Cardiac muscle cell (in vitro differentiated cells and primary cell): ENCODE measurements at places on chromosomes 6 and 20. TPM values are rescaled to one million over a fixed set of nuclear protein-coding genes. Genes with fewer than 3 reads are reported as not detected.

- no peaks in the 10 kb centered on the region for H3K27me3 ChIP-seq
- DNase-seq, result no peak
- H3K4me1 ChIP-seq, result peaks cover 10% of the 10 kb centered on the region
- no peak overlapping the region for H3K4me3 ChIP-seq
- H3K27ac ChIP-seq, result no peak overlapping the region
Observed at GRCh38 chr6:63263444-63263843, 52.2 kb downstream of the FKBP1C start.

The SLC23A2 gene
- total RNA-seq, result 9.5 and 10.6 TPM in 2 replicates

- no peak overlapping the region for H3K27ac ChIP-seq
- H3K36me3 ChIP-seq, result no peaks in the 10 kb centered on the region
- no peaks in the 10 kb centered on the region for H3K4me1 ChIP-seq
- H3K4me3 ChIP-seq, result no peak overlapping the region
Observed at GRCh38 chr20:1840817-1841553, 54.2 kb upstream of the SIRPA start.

DNA sequence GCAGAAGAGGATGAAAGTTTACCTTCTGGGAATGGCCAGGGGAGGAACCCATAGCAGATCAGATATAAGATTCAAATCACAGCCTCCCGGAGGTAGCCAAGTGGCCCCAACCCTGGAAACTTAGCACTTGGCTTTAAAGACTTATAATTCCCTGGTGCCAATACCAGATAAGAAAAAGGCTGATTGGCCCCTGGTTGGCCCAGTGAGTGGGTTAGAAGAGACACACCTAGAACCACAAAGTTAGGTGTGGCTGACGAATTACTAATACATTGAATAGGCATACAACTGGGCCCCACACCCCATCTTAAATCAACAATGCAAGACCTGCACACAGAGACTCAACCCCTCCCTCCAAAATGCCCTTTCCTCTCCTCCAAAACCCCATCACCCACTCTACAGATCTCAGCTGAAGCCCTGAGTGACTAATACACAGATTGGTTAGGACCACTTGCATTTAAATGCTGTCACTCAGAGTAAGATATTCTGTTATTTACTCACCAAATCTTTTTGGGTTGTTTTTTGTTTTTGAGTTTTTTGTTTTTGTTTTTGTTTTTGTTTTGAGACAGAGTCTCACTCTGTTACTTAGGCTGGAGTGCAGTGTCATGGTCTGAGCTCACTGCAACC lies 315.4 kb upstream of the JARID2 start:
- H3K27me3 ChIP-seq, result no peaks in the 10 kb centered on the region
- H3K4me3 ChIP-seq, result no peak overlapping the region
- no peaks in the 10 kb centered on the region for H3K36me3 ChIP-seq

DNA sequence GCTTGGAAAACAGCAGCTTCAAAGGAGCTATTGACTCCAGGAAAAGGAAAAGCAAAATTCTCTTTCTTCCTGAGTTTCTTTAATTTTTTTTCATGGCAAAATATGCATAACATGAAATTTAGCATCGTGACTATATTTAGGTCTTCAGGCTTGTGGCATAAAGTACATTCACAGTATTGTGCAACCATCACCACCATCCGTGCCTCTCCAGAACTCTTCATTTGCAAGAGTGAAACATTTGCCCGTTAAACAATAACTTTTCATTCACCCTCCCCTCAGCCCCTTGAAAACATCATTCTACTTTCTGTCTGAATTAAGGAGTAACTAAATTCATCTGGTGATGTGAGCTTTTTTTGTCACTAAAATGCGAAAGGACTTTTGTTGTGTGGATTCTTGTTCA lies 251.7 kb downstream of the PHACTR1 start:
- no peak for DNase-seq
- no peaks in the 10 kb centered on the region for H3K36me3 ChIP-seq
- no peak overlapping the region for H3K4me3 ChIP-seq
- H3K4me1 ChIP-seq, result peaks cover 29% of the 10 kb centered on the region
- H3K27me3 ChIP-seq, result no peaks in the 10 kb centered on the region

- H3K4me3 ChIP-seq, result no peak overlapping the region
- H3K36me3 ChIP-seq, result peaks cover 37% of the 10 kb centered on the region
- no peaks in the 10 kb centered on the region for H3K4me1 ChIP-seq
- DNase-seq, result no peak
Observed at GRCh38 chr20:61993058-61993457, 72.6 kb downstream of the TAF4 start.

GRCh38 chr6:11584244-11584643 lies 46.7 kb downstream of the TMEM170B start:
- no peak overlapping the region for H3K27ac ChIP-seq
- H3K4me1 ChIP-seq, result no peaks in the 10 kb centered on the region
- H3K4me3 ChIP-seq, result no peak overlapping the region
- H3K27me3 ChIP-seq, result no peaks in the 10 kb centered on the region
- H3K36me3 ChIP-seq, result no peaks in the 10 kb centered on the region

GRCh38 chr6:18795726-18796125 lies 408.6 kb downstream of the RNF144B start:
- no peaks in the 10 kb centered on the region for H3K36me3 ChIP-seq
- H3K27ac ChIP-seq, result no peak overlapping the region
- no peak overlapping the region for H3K4me3 ChIP-seq
- no peak for DNase-seq
- no peaks in the 10 kb centered on the region for H3K4me1 ChIP-seq
- no peaks in the 10 kb centered on the region for H3K27me3 ChIP-seq

- H3K27ac ChIP-seq, result no peak overlapping the region
- H3K4me3 ChIP-seq, result no peak overlapping the region
Observed at GRCh38 chr6:106530502-106530901, 98.8 kb downstream of the RTN4IP1 start.

The DEFB124 gene
- not detected in 2 replicates for total RNA-seq

The PDE10A gene
- total RNA-seq, result 3.0 and 5.4 TPM in 2 replicates

DNA sequence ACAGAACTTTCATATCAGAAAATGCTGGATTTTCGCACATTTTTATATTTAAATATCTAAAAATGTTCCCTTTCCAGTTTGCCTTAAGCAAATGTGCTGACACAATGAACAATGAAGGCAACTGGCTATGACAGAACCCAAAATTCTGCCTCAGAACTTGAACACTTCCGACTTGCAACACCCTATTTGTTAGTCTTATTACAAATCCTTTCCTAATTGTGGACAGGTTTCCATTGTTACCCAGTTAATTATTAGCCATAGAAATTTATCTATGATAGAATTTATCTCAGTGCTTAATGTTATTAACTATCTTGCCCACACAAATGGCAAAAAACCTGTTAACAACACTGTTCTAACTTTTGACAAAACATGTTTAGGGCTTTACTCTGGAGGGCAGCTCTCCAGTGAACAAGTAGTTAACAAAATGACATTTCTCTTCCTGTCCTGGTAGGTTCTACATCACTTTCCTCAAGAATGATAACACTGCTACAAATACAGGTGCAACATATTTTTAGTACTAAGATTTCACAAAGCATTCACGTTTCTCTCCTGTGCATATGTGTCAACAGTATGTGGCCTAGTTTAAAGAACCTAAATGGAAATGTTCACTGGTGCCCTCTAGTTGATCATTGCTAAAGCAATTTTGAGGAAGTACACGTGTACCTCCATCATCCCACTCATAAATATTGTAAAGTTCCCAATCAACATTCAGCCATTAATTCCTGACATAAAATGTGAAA lies 58.4 kb downstream of the HIVEP2 start:
- peaks cover 42% of the 10 kb centered on the region for H3K4me1 ChIP-seq
- H3K27ac ChIP-seq, result peak overlapping the region; percentile 98
- no peaks in the 10 kb centered on the region for H3K36me3 ChIP-seq
- DNase-seq, result peak; percentile 50
- no peak overlapping the region for H3K4me3 ChIP-seq
- no peaks in the 10 kb centered on the region for H3K27me3 ChIP-seq
